ENCODE measurements at places on chromosomes 13 and 19.
A peak's percentile ranks its signal among the peaks of the same experiment; 100 is the strongest.

GRCh38 chr19:19423322-19423721 lies 17.8 kb downstream of the GATAD2A start:
- DNase-seq: no peak

GRCh38 chr13:101178406-101178805 lies 237.9 kb downstream of the NALCN start:
- no peak for DNase-seq

GRCh38 chr19:40689339-40690049 lies 957 bp downstream of the NUMBL start:
- no peak for DNase-seq

- no peak for DNase-seq
These were observed 30.4 kb upstream of the GRTP1 start for GRCh38 chr13:113394339-113394640.

DNA sequence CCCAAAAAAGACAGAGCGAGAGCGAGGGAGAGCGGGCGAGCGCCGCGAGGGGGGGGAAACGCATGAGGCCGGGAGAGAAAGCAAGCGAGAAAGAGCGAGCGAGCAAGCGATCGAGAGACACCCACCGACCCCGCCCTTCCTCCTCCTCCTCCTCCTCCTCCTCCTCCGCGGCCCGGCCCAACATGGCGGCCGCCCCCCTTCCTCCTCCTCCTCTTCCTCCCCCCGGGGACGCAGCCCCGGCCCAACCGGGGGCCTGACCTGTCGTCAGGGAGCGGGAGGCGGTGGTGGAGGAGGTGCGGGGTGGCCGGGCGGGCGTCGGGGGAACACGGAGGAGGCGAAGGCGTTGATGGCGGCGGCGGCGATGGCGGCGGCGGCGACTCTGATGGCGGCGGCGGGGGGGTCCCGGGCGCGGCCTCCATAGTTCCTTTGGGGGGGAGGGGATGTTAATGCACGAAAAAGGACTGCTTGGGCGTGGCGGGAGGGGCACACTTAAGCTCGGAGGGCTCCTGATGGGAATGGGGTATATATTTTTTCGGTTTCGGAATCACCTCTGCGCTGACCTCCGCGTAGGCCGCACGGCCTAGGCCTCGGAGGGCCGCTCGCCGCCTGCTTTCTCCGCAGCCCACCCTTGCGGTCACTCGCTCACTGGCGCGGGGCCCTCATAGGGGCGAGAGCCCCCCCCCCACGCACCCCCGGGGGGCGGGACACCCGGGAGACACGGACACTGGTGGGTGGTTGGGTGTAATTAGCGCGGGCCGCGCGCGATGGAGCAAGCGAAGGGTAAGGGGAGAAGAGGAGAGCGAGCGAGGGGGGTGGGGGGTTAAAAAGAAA lies 1.2 kb downstream of the ZC3H4 start:
- DNase-seq: peak; percentile 50

- DNase-seq: no peak
These were observed 1043.4 kb downstream of the DIAPH3 start for GRCh38 chr13:59120297-59120843.

DNA sequence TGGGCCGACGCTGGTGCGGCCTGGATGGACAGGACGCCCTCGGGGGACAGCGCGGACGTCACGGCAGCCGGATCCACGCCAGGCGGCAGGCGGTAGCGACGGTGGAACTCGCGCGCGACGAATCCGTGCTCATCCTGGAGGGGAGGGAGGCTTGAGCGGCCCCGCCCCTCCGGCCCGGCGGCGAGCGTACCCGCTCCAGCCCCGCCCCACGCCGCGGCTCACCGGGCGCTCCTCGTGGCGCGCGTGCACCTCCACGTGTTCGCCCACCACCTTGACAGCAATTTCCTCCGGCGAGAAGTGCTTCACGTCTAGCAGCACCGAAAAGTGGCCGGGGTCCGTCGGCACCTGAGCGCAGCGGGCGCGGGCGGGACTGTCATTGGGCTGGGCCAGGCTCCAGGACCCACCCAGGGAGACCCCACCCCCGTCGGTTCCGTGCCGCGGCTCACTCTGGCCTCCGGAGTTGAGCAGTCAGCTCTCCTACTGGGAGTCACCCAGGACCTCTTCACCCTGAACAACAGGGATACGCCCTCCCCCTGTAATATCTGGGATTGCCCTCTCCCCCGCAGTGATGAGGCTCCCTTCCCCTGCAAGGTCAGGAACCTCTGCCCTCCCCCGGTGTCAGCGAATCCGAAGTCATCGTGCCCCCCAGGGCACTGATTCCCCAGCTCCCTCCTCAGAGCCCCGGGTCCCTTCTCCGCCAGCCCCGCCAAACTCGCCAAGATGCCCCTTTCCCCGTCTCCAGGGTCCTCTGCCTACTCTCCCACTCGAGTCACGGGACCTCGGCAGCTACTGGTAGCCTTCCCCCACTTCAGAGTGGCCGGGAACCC lies 1.1 kb downstream of the HSPB6 start:
- DNase-seq: no peak

All from keratinocyte (primary cell).